Vagina (tissue), 2 donors: ENCODE measurements at places on chromosomes 13 and 19.

- DNase-seq, result no peak
Measured at GRCh38 chr13:34847766-34848165, 94.3 kb upstream of the NBEA start.

DNA sequence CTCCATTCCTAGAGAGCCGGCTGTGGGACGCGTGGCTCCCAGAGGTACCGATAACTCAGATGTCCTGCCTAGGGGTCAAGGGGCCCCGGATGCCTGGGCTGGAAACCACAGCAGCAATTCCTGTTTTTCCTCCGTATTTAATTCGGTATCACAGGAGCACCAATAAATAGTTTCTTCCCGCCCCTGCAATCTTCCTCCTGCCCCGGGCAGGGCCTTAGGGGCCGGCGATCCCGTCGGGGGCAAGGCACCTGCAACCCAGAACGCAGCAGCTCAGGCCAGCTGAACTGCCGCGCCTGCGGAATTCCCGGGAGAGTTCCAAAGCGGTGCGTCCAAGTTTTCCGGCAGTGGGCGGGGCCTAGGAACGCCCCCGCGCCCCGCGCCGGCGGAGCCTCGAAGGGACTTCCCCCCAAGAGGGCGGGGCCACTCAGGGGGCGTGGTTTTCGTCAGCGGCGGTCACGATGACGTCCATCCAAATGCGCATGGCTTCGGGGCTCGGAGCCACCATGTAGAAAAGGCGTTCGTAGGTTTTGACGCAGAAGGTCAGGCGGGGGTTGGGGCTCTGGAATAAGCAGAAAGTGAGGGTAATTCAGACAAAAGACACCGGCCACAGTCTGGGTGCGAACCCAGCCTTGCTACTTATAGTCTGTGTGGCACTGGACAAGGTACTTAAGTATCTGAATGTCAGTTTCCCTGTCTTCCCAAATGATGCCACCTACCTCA lies 9.7 kb upstream of the LYPD3 start:
- DNase-seq, result no peak

- no peak for DNase-seq
Measured at GRCh38 chr13:39038569-39039030, 344 bp downstream of the NHLRC3 start.

GRCh38 chr13:104657196-104657595 lies 1591.0 kb upstream of the SLC10A2 start:
- no peak for DNase-seq

DNA sequence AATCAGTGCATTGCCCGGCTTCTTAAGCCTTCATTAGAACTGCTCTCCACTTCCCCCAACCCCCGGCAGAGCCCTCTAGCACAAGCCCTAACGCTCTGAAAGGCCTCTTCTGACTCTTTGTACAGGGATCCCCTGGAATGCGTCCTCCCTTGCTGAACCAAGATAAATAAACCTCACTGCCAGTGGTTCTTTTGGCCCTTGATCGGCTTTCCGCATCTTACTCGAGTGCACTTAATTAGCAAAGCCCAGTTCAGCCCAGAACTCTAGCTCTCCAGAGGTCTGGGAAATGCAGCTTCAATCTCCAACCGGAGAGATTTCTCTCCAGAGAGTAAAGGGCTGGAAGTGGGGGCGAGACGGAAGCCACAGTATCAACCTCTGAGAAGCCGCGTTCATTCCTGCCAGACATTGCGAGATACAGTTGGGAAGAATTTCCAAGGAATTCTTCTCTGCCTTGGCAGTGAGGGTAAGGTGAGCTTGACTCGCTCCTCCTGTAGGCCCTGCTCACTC lies 8.7 kb upstream of the ZNF444 start:
- no peak for DNase-seq

DNA sequence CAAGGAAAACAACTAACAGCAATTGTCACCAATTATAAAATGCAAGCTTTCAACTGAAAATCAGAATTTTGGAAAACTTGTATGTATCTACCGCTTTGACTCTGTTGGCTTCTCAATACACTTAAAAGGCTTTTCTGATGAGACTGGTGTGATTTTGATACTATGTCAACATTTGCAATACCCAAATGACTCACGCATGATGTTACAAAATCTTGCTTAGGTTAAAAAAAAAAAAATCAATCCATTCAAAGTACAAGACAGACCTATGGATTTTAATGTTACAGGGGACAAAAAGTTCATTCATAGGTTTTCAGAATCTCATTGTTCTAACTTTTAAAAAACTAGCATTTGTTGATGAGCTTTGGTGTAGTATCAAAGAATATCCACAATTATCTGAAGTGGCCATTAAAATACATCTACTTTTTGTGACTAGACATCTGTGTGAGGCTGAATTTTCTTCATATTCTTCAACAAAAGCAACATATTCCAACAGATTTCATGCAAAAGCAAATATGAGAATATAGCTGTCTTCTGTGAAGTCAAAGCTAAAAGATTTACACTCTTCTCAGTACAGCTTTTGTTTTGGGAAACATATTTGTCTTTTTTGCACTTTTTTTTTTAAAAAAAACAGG lies 10.7 kb downstream of the ELF1 start:
- DNase-seq, result no peak

- peak; percentile 91 for DNase-seq
Measured at GRCh38 chr19:4123615-4124568, at the start of gene MAP2K2. Gene MAP2K2 (minus strand): TSS chr19:4124122. CDS start chr19:4123875, 247 bp downstream.

- DNase-seq, result no peak
Measured at GRCh38 chr13:32905063-32905863, 111.0 kb upstream of the KL start.

GRCh38 chr13:23609414-23609760 lies 39.2 kb downstream of the TNFRSF19 start:
- DNase-seq, result no peak

DNA sequence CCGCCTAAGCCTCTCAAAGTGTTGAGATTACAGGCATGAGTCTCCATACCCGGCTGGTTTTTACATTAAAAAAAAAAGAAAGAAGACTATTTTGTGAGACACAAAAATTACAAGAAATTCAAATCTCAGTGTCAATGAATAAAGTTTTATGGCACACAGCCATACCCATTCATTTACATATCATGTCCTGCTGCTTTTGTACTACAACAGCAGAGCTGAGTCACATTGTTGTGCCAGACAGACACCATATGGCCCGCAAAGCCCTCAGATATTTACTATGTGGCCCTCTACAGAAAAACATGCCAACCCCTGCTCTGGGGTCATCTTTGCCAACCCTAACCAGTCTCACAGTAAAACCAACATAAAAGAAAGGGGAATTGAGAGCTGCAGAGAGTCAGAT lies 5.3 kb downstream of the SMIM7 start:
- DNase-seq, result no peak

- DNase-seq, result no peak
Measured at GRCh38 chr13:79935121-79935520, 405.8 kb downstream of the SPRY2 start.

GRCh38 chr19:11530432-11530831 lies 1.5 kb upstream of the ECSIT start:
- no peak for DNase-seq

GRCh38 chr13:109628251-109628699 lies 158.1 kb downstream of the IRS2 start:
- DNase-seq, result no peak

GRCh38 chr19:48573163-48573505 lies 21.2 kb downstream of the SULT2B1 start:
- DNase-seq, result no peak

DNA sequence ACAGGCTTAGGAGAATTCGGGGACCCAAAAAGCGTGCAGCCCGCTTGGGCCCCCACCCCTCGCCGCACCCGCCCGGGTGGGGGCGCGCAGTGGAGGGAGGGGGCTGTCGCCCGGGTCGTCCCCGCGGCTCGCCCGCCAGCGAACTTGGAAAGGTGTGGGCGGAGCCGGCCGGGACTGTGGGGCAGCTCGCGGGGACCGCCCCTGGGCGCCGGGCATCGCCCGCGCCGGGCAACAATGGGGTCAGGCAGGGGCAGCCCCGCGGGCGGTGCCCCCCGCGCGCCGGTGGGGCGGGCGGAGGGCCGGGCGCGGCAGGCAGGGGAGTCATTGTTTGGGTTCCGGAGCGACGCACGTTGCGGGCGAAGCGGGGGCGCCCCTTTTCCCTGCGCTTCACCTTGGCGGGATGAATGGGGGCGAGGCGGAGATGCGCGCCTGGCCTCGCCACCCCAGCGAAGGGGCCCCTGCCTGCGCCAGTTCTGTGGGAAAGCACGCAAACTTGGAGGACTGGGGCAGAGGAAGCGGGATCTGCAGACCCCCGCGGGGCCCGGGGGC lies 647 bp upstream of the KLF12 start:
- no peak for DNase-seq

DNA sequence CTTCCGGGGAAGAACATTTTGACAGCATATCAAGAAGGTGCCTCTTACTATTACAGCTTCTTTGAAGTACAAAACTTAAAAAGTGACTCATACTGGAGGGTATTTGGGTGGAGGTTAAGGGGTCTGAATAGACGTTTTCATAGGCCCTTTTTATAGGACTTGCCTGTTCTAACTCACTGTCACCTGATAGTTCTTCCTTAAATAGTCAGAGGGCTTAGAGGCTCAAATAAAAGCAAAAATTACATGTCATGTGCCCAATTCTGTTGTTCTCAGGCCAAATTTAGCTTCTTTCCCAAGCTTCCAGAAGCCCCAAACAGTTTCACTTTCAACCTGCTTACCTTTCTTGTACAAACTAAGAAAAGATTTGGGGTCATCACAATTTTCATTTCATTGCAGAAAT lies 16.1 kb upstream of the SLC46A3 start:
- DNase-seq, result no peak

DNA sequence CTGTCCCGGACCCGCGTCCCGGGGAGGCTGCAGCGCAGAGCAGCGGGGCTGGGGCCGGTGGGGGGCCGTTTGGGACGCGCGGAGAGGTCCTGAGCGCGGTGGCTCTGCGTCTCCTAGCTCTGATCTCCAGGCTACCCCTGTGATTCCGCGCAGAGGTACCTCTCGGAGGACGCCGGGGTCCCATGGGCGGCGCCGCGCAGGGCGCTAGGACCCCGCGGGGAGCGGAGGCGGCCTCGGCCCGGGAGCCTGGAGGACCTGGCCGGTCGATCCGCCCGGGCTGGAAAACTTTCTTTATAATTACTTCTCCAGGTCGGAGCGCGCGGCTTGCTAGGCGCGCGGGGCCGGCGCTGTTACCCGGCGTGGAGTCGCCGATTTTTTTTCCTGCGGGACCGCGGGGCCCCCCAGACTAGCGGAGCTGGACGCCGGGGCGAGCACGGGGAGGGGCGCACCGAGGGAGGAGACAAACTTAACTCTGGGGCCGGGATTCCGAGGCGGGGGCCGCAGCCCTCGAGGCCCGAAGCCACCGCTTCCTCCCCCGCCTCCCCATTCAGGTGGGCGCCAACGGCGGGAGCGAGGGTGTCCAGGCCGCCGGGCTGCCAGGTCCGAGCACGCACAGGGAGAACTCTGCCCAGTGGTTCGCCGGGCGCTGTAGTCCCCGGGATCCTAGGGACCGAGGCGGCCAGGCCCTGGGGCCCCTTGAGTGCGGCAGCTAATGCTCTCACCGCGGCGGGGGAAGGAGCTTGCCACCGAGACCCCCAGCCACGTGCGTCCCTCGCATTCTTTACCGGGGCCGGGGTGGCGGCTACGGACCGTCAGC lies 848 bp upstream of the CEBPA start:
- DNase-seq, result no peak

- no peak for DNase-seq
Measured at GRCh38 chr13:86403181-86403580, 604.0 kb upstream of the SLITRK6 start.

GRCh38 chr13:108477376-108477775 lies 152.0 kb upstream of the MYO16 start:
- DNase-seq, result no peak

GRCh38 chr19:681029-682019 lies 5.1 kb downstream of the FSTL3 start:
- no peak for DNase-seq

DNA sequence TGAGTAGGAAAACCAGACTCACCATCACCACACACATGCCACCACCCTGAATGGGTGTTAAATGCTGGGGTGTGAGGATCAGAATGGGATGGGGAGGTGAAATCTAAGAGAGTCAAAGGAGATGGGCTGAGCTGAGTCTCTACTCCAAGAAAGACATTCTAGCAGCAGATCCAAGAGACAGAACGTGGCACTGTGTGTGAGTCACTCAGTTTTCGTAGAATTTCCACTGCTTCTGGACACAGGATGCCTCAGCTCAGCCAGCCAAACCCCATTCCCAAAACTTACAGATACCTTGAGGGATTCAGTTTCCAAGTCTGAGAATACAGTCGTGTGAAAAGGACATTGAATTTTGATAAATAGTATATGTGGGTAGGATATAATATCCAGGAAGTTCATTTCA lies 7.3 kb upstream of the CYP2A7 start:
- DNase-seq, result no peak

DNA sequence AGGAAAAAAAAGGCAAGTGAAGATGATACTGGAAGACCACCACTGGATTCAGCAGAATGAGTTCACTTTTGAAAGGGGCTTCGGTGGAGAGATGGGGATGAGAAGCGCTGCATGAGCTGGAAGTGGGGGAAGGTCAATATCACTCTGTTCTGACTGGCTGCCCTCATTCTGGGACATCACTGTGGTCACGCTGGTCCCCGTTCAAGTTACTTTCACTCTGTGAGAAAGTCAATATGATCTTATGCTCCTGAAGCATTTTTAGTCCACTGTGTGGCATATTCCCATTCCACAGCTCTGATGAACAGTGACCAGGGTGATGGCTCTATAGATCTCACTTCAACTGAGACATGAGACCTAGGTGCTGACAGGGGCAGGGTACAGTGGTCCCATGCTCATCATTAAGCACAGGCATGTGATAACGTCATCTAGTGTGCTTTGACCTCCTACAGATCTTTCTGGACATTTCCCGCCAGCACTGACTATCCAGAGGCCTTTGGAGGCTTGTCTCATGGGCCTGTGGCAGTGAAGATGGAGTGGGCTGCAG lies 40.2 kb upstream of the GPR183 start:
- DNase-seq, result no peak

GRCh38 chr19:41144403-41144802 lies 30.2 kb downstream of the CYP2F1 start:
- no peak for DNase-seq

DNA sequence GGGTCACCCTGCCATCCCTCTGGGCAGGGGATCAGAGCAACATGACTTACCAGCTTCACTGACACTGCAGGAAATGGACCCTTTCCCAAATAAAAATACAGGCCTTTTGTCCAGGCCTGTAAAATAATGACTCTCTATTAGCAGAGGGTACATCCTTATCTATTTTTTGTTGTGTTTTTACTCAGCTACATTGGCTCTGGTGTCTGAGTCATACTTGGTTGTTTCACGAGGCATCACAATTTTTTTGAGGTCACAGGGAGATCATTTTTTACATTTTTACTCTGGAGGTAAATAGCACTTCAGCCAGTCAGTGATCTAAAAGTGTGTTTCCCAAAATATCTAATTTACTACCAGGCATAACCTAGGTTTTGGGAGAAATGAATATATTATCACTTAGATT lies 6.9 kb upstream of the HTR2A start:
- DNase-seq, result no peak

DNA sequence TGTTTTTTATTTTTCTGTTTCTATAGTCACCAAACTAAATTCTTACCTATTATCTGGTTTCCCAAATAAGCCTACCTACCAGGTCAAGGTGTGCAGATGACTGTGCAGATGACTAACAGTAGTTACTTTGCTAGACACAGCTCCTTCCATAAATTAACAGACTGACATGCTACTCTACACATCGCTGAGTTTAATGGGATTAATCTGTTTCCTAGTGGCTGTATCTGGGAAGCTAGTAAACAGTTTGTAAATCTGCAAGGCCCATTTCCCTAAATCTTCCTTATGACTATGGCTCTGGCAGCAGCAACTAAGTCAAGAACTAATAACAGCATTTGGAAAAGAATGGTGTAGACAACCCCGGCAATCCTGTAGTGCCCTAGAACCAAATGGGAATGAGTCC lies 27.9 kb downstream of the MIPEP start:
- DNase-seq, result no peak
